Kidney (tissue), 22 donors: ENCODE measurements at places on chromosomes 16 and 17.

DNA sequence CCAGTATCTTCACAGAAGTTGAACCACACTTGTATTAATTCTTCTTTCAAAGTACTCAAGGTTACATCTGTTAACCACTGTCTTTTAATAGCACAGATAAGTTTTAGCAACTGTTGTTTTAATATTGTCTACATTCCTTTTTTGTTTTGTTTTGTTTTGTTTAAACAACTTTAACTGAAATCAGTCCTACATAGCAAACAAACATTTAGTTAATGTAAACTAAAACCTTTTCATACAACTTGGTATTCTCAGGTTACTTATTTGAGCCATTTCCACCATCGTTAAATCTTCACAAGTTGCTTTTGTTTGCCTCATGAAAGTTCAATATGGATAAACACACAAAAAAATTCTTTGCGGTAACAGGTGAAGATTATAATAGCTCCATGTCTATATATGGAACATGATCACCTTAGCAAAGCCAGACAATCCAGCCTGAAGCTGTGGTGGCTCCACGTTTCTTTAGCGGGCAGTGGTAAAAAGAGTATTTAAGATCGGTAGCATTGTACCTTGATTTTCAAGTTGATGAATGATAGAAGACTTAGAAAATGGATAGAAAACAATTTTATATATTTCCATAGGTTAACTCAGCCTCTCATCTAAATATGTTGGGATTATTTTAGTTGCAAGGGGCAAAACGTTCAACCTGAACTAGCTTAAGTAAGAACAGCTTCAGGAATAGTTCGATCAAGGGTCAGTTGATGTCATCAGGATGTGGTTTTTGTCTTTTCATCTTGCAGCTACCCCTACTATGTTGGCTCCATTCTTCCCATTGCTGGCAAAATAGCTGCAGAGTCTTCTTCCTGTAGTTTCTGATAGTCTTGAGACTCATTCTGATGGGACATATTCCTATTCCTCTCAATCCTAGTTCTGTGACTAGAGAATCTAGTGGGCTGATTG is 182.8 kb downstream of the FTO start:
- DNase-seq, result no peak

DNA sequence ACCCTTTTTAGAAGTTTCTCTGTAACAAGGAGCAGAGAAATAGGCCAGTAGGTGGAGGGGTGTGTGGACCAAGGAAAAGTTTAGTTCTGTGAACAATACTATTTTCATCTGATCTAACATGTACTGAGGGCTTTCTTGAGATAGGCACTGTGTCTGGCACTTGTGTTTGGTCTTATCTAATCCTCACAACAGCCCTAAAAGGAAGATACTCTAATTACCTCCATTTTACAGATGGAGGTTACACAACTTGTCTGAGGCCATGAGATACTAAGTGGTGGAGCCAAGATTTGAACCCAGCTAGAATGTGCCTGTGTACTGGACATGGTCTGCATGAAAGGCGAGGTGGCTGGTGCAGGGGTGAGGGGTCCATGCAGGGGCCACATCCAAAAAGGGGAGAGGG is 4.5 kb downstream of the TNFSF12 start:
- DNase-seq, result no peak

- DNase-seq, result no peak
These were observed 34.8 kb downstream of the PRSS54 start for GRCh38 chr16:58259995-58260394.

GRCh38 chr17:76500747-76501017 is 541 bp downstream of the RHBDF2 start:
- DNase-seq, result no peak
